ENCODE measurements at places on chromosomes 12 and 14. TPM values are rescaled to one million over a fixed set of nuclear protein-coding genes. Genes with fewer than 3 reads are reported as not detected.

DNA sequence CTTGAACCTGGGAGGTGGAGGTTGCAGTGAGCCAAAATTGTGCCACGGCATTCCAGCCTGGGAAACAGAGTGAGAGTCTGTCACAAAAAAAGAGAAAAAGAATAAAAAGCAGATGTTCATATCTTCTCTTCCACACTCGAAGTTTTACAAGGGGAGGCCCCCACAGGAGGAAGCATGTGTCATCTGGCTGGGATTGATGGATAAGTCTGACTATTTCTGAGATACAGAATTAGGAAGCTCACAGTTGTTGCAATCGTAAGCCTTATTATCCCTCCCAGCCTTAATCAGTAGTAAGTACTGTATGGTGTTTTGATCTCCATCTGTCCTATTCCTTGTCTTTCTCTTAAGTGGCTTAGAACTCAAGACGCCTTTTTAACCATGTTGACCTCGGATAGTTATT, 31.9 kb upstream of the RASSF8 start:
- no peak overlapping the region for H3K27ac ChIP-seq
- no peaks in the 10 kb centered on the region for H3K4me1 ChIP-seq
- no peak overlapping the region for H3K4me3 ChIP-seq
- no peaks in the 10 kb centered on the region for H3K27me3 ChIP-seq
- no peaks in the 10 kb centered on the region for H3K36me3 ChIP-seq
- no peak for DNase-seq

- peaks cover 14% of the 10 kb centered on the region for H3K4me1 ChIP-seq
- H3K27ac ChIP-seq, result no peak overlapping the region
- H3K36me3 ChIP-seq, result peaks cover 8% of the 10 kb centered on the region
- H3K4me3 ChIP-seq, result no peak overlapping the region
- H3K27me3 ChIP-seq, result no peaks in the 10 kb centered on the region
- no peak for DNase-seq
These were observed 45.5 kb downstream of the TMTC3 start for GRCh38 chr12:88187571-88187970.

HOXC10 gene
- 0.51 TPM for total RNA-seq

- H3K36me3 ChIP-seq, result no peaks in the 10 kb centered on the region
- no peak for DNase-seq
- no peaks in the 10 kb centered on the region for H3K27me3 ChIP-seq
- no peaks in the 10 kb centered on the region for H3K4me1 ChIP-seq
- H3K4me3 ChIP-seq, result no peak overlapping the region
These were observed 17.6 kb downstream of the GNPTAB start for GRCh38 chr12:101813117-101813516.

DNA sequence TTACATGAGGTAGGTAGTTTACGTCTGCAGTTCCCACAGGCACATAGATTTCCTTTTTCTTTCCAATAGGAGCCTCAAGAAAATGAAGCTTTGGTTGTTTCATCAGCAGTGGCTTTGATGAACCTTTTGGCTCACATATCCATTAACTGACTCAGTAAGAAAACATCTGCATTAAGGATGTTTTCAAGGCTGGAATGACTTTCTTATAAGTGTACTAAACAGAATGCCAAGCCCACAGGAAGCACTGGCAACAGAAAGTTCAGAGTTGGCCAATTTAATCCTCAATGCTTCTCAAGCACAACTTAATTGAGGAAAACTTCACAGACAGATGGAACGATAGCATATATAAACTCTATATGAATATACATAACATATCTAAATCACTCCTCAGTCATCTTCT, 63.5 kb downstream of the ST8SIA1 start:
- no peak overlapping the region for H3K4me3 ChIP-seq
- no peak overlapping the region for H3K27ac ChIP-seq
- H3K36me3 ChIP-seq, result no peaks in the 10 kb centered on the region

DNA sequence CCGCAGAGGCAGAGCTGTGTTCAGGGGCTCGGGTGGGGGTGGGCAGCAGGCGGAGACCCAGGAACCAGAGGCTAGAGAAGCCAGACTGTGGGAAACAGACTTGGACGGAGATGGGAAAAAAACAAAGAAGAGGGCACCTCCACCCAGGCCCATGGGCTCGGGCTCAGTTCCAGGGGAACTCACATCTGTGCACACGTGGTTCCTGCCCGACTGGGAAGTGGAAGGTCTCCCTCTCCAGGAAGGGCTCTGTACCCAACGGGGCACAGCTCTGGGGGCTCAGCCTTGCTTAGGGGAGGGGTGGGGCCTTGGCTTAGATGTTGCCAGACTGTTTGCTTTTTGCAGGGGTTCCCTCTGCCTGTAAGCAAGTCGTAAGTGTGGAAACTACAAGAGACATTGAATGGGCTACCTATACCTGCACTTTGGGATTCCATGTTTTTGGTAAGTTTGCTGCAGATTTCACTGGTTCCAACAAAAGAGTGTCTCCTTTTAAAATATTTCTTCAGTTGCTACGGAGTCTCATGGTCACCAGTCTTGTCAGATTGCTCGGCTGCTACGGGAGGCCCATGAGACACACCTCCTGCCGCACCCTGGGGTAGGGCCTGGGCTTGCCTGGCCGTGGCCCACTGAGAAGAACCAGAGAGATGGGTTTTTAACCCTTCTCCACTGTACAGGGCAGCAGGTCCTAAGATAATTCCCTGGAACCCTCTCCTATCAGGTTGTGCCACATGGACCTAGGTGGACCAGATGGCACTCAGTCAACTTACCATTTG, 127.6 kb upstream of the EVL start:
- H3K36me3 ChIP-seq, result no peaks in the 10 kb centered on the region
- H3K4me1 ChIP-seq, result no peaks in the 10 kb centered on the region
- H3K27me3 ChIP-seq, result no peaks in the 10 kb centered on the region
- H3K4me3 ChIP-seq, result no peak overlapping the region

MDM2 gene
- 85.5 TPM for total RNA-seq

DNA sequence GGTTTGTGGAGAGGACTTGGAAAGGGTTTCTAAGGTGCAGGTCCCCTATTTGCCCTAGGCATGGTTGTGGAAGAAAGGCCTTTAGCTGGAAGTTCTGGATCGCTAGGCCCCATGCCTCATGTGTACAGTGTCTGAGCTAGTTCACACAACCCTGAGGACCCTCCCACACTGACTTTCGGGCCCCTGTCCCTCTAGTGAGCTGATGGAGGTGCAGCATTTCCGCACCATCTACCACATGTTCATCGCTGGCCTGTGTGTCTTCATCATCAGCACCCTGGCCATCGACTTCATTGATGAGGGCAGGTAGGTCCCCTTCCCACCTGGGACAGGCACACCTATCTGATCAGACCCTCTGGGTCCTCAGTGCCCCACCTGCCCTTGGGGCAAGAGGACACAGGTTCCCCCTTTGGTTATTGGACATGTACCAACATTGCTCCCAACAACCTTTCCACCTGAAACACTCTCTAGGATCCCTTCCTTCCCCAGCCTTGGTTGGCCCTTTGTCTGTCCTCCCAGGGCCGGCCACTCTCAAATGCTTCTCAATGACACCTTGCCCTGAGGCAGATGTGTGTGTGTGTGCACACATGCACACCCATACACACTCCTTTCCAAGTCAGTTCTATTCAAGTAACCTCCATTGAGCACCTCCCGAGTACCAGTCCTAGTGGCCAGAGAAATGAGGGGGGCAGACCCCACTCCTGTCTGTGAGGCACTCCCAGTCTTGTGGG, 2.6 kb downstream of the SOAT2 start:
- DNase-seq, result no peak
- no peaks in the 10 kb centered on the region for H3K27me3 ChIP-seq
- H3K4me3 ChIP-seq, result no peak overlapping the region
- no peak overlapping the region for H3K27ac ChIP-seq
- H3K4me1 ChIP-seq, result no peaks in the 10 kb centered on the region
- H3K36me3 ChIP-seq, result no peaks in the 10 kb centered on the region

Measured in SJCRH30 (cell line).